Amniotic epithelial cell (primary cell): ENCODE measurements at places on chromosomes 13 and 19.

DNA sequence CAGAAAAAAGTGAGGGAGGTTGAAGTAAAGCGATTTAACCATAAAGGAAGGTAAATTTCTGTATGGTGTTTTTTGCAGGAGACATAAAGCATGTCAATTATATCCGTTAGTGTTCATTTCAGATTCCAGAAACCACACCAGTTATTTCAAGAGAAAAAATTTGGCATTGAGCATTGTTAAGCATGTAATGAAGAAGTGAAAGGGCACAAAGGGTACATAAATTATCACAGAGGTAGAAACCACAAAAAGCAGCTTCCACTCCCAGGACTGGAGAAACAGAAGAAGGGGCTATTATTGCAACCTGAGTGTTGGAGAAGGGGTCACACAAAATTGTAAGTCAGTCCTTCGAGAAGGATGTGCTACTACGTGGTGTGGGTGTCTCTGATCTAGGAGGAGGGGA is 72.2 kb upstream of the DACH1 start:
- DNase-seq: no peak

DNA sequence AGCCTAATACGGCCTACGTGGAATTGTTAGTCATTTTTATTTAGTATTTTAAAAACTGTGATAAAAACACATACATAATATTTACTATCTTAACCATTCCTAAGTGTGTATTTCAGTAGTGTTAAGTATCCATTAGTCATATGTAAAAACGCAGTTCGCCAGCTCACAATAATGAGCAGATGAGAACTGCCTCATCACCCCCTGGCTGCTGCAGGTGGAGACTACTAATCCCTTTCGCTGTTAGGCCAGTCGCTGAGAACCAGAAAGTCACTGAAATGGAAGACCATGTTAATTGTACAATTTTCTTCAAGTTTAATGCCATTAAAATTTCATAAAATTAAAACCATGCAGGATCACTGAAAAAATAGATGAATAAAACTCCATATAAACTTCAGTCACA is 1.6 kb downstream of the ESD start:
- DNase-seq: no peak

GRCh38 chr19:51903192-51903591 is 1.6 kb downstream of the ZNF649 start:
- DNase-seq: no peak

- DNase-seq: no peak
These were observed 40.2 kb downstream of the OLFM4 start for GRCh38 chr13:53068585-53069520.

GRCh38 chr13:110642291-110642981 is 27.1 kb downstream of the NAXD start:
- no peak for DNase-seq

GRCh38 chr13:32548837-32549236 is 10.2 kb upstream of the N4BP2L2 start:
- peak; percentile 61 for DNase-seq

DNA sequence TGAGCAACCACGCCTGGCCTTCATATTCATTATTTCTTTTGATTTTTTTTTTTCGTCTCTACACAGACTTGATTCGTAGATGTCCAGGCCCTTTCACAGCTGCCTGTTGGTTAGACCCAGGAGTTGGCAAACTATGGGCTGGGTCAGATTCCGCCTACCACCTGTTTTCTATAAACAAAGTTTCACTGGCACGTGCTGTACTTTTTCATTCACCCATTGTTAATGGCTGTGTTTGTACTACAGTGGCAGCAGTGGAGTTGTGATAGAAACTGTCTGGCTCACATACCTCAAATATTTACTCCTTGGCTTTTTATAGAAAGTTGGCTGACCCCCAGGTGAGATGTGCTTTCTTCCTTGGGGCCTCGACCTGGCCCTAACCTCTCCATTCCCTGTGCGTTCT is 72.9 kb upstream of the TEX29 start:
- no peak for DNase-seq

GRCh38 chr13:111296417-111296816 is 24.0 kb upstream of the TEX29 start:
- DNase-seq: peak; percentile 3
